Activated CD4-positive, alpha-beta T cell treated with anti-CD3 and anti-CD28 coated beads, Interleukin-2, amount 50 U/mL, for 48 hours (primary cell): ENCODE measurements at places on chromosomes 4 and X.

- DNase-seq = no peak
Observed at GRCh38 chr4:26916195-26916594, 55.6 kb downstream of the STIM2 start.

DNA sequence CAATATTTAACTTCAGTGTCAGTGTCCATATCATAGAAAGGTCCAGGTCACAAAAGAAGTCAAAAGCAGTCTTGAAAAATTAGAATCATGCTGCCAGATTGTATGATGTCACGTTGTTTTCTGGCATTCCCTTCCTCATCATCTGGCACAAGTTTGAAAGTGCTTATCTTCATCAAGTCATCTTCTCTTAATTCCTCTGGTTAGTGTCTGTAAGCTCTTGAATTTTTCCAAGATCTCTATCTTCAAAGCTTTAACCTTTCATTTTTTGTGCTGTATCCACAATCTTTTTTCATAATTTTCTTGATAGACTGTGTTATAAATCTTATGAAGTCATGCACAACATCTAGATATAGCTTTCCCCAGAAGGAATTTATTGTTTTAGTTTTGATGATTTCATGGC lies 682.7 kb upstream of the AADAT start:
- no peak for DNase-seq

DNA sequence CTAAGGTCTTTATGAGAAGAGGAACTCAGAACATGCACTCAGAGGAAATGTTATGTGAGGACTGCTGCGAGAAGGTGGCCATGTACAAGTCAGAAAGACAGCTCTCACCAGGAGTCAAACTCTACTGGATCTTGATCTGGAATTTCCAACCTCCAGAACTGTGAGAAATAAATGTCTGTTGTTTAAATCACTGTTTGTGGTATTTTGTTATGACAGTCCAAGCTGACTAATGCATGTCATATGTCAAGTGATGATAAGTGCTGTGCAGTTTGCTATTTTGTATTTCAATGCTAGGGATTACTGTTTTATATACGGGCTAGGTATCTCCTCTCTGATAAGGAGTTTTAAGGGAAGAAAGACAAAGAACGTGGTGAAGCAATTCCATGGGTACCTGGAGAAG lies 162.3 kb downstream of the CPEB2 start:
- DNase-seq = no peak

GRCh38 chr4:105306158-105306781 lies 159.6 kb downstream of the TET2 start:
- DNase-seq = peak; percentile 59

- DNase-seq = peak; percentile 44
Observed at GRCh38 chr4:16001484-16001858, 38.5 kb upstream of the FGFBP2 start.

- DNase-seq = no peak
Observed at GRCh38 chr4:83660578-83660977, 124.7 kb downstream of the GPAT3 start.

- DNase-seq = no peak
Observed at GRCh38 chrX:7110821-7111276, 36.7 kb upstream of the STS start.

DNA sequence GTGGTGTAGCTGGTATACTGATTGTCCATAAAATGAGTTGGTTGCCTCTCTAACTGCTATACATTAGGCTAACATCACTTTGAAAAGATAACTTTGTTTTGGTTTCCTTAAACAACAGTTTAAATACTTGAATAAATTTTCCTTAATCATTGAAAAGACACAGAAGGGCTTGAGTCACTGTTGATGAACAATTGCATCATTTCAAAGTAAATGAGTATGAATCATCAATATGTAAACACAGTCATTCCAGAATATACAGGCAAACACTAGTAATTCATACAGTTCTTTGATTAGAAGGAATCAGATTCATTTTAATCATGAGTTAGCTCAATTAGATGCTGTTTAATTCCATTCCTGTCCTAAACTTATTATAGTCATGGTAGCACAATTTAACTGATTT lies 160.6 kb downstream of the AFF2 start:
- DNase-seq = no peak

GRCh38 chrX:118420462-118420861 lies 74.6 kb downstream of the WDR44 start:
- DNase-seq = no peak

GRCh38 chr4:73683033-73683432 lies 57.3 kb upstream of the CXCL8 start:
- no peak for DNase-seq

GRCh38 chr4:189202869-189203271 lies 737.8 kb upstream of the FRG1 start:
- no peak for DNase-seq

DNA sequence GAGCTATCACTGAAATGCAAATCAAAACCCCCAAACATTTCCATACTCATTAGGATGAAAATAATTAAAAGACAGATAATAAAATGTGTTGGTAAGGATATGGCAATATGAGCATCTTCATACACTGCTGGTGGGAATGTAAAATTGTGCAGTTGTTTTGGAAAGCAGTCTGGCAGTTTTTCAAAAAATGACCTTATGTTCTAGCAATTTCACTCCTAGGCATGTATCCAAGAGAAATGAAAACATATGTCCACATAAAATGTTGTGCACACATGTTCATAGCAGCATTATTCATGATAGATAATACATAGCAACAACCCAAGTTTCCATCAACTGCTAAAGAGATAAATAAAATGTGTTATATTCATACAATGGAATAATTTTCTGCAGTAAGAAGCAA lies 14.8 kb upstream of the GPRASP2 start:
- DNase-seq = no peak

- peak; percentile 55 for DNase-seq
Observed at GRCh38 chr4:145098675-145099037, 545 bp downstream of the ABCE1 start.

- DNase-seq = no peak
Observed at GRCh38 chr4:149955780-149956390, 122.4 kb upstream of the DCLK2 start.

- DNase-seq = no peak
Observed at GRCh38 chrX:146186540-146186939, 368.9 kb downstream of the SLITRK2 start.

- DNase-seq = no peak
Observed at GRCh38 chr4:177573507-177573906, 131.3 kb upstream of the AGA start.

DNA sequence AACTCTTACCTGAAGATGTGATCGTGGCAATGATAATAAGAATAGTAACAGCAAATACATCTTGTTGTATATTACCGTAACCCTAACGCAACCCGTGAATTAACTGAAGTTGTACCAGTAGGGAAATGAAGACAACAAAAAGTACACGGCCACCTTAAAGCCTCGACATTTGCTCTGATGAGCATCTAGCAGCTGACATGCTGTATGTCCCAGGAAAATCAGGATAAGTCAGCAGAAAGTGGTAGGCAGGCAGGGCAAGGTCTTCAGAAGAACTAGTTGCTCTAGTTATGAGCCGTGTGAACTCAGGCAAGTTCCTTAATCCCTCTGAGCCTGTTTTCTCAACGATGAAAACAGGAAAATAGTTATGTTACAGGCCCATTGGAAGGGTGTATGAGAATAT lies 7.7 kb upstream of the ASB5 start:
- no peak for DNase-seq

DNA sequence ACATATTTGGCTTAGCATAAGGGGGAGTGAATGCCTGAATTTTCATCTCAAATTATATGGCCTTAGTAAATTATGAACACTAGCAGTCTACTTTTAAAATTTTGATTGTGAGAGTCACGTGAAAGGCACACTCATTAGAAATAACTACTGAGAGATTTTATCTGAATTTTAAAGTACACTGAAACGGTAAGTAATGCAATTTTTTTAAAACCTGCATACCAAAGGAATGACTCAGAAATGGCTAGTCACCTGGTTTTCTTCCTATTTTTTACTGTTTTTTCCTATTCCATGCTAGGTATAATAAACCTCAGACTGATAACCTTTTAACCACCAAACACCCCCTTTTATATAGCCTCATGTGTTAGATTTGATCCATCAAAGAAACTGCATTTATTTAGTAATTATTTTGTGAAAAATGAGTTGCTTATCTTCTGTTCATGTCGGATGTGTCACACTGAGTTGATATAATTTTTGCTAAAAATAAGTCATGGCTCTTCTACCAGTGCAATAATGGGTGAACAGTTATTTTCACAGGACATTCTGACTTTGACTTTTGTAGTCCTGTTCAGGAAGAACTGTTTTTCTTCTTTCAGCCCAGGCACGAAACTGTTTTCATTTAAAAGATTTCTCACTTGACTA lies 40.4 kb downstream of the CPEB2 start:
- DNase-seq = no peak

DNA sequence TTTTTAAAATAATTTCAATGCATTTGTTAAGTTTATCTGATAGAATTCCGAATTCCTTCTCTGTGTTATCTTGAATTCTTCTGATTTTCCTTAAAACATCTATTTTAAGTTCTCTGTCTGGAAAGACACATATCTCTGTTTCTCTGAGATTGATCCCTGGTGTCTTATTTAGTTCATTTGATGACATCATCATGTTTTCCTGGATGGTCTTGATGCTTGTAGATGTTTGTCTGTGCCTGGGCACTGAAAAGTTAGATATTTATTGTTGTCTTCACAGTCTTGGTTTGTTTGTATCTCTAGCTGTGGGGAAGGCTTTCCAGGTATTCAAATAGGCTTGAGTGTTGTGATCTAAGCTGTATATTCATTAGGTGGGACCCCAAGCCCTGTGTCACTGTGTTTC lies 1028.8 kb downstream of the GLUD2 start:
- DNase-seq = no peak

DNA sequence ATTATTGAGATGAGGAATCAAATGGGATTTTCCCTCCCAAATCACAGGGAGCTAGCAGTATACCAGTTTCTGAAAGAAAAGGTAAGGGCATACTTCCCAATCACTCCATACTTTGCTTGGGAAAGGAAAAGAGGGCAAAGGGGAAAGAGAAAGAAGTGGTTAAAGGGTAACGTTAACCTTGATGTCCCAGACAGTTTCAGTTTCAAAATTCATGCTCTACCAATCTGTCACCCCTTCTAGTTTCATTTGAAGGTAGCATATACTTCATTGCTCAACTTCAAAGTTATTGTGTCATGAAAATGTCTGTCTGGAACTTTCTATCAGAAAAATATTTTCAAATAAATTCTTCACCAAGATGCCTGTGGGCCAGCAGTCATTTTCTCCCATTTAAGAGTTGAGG lies 16.0 kb downstream of the TNMD start:
- no peak for DNase-seq

GRCh38 chrX:115960440-115961084 lies 210.0 kb upstream of the AGTR2 start:
- no peak for DNase-seq

DNA sequence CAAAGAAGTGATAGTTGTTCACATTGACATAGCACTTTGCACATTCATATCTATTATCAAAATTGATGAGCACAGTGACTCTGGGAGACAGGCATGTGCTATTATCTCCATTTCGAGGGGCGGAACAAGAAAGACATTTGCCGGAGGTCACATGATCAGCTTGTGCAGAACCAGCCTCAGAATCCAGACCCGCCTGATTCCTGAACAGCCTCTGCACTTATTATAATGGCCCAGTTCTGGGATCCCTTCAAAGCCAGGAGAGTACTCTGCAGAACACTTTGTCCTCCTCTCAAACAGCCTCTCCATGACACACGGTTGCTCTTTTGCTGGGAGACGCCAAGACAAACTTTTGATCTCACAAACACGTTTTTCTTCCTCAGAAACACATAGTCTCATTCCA lies 48.4 kb downstream of the RWDD4 start:
- DNase-seq = no peak

DNA sequence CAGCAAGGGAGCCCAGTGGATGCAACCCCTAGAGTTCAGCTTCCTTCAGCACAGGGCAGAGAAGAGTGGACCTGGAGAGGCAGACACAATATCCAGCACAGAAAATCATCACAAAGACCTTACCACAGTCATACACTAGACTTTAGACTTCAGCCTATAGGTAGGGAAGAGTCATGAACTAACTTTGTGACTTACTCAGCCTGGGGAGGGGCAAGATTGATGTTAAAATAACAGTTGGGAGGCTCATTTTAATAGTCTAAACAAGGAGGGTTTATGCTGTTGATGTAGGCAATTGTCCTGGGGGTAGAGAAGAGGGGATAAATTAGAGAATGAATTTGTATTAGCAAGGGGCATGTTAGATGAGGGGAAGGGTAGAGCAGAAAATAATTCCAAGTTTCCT lies 124.2 kb downstream of the SOWAHB start:
- DNase-seq = no peak

DNA sequence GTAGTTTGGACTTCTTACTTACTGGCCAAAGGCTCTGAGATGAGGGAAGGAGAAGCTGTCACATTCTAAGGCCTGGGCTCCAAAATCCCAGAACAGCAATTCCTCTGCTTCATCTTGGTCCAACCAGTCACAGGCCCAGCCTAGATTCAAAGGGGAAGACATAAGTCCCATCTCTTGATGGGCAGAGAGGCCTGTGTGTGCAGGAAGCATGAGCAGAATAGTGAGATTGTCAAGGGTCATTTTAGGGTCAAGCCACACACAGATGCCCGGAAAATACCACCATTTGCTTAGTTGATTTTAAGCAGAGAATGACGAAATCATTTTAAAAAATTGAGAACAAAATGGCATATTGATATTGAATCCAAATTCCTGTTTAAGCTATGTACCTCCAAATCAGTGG lies 580.9 kb upstream of the ZFP42 start:
- no peak for DNase-seq

DNA sequence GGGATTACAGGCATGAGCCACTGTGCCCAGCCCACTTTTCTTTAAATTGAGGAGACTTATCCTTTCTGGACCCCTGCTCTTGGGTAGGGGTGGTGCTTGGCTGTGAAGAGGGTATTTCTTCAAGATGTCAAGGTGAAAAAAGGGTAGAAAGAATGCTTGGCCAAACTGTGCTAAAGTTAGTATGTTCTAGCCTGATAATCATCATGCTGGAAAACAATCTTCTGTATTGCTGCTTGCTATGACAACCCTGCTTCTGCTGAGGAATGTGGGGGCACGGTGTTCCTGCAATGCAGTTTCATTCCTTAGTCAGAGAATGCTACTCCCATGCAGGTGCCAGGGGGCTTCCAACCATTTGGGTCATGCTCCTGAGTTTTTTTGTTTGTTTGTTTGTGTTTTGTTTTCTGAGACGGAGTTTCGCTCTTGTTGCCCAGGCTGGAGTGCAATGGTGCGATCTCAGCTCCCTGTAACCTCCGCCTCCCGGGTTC lies 4.0 kb upstream of the UBE2A start:
- no peak for DNase-seq

DNA sequence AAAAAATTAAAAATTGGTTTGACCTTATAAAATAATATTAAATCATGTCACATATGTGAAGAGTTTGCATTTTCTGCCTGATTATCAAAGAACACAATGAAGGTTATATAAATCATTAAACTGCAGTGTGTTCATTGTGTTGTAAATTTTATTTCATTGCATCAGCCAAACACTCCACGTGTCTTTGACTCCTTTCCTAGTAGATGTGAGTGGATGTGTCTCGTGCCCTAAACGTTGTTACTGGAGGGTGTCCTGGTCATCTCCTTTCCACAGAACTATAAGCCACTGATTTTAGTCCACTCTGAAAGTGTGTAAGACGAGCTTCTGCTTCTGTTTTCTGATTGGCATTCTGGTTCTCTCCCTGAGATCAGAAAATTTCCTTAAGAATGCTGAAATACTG lies 127.3 kb downstream of the NDST4 start:
- no peak for DNase-seq
